ENCODE measurements at places on chromosomes 11 and 22.

- no peak for DNase-seq
These were observed 941.8 kb downstream of the BRD1 start for GRCh38 chr22:48885919-48886305.

DNA sequence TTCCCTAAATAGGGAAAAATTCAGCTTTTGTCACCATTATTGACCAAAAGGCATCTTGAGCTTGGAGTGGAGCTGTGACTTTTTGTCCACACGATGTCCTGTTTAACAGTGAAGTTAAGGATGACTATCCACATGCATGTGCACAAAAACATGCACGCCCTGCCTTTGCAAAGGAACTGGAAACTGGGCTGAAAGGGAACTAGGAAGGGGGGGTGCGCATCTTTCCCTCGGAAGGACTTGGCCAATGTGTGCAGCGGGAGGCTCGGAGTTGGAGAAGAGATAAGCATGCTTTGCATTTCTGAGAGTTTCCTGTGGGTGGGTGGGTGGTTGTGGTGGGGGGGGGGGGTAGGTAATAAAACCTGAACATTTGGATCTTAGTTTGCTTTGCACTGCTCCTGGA lies 411 bp upstream of the KIRREL3 start:
- DNase-seq: no peak

- DNase-seq: no peak
These were observed 31.9 kb downstream of the MRGPRD start for GRCh38 chr11:68948935-68949334.

GRCh38 chr11:17852246-17852645 lies 117.7 kb downstream of the KCNC1 start:
- DNase-seq: no peak

GRCh38 chr11:122306831-122307391 lies 190.9 kb upstream of the BLID start:
- DNase-seq: no peak

Data from NCI-H1930 (cell line).